CD4-positive, alpha-beta T cell treated with Interleukin-4 for 4 hours (primary cell): ENCODE measurements at places on chromosomes 2 and 18.

- no peak for DNase-seq
Observed at GRCh38 chr2:161085149-161085548, 75.1 kb upstream of the TANK start.

GRCh38 chr2:80737047-80737446 lies 432.5 kb upstream of the LRRTM1 start:
- DNase-seq, result no peak

- no peak for DNase-seq
Observed at GRCh38 chr2:56519806-56520205, 336.0 kb downstream of the CCDC85A start.

DNA sequence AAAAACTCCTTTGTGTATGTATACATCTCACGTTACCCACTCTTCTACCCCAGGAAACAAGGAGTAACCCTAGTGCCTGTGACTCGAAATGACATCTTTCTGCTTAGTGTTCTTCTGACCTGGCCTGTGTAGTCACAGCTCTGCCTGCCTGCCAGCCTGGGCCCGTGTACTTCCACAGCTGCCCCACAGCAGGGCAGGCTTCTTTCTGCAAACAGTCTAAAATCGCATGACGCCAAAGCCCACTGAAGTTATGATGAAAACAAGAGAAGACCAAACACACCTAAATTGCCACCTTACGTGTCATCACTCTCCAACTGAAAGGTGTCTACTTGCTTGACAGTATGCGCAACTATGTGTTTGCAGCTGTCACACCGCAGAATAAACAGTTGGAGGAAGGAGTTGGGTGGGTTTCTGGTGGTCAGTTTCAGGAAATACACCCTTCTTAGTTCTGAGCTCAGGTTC lies 1.5 kb downstream of the GAREM1 start:
- no peak for DNase-seq

DNA sequence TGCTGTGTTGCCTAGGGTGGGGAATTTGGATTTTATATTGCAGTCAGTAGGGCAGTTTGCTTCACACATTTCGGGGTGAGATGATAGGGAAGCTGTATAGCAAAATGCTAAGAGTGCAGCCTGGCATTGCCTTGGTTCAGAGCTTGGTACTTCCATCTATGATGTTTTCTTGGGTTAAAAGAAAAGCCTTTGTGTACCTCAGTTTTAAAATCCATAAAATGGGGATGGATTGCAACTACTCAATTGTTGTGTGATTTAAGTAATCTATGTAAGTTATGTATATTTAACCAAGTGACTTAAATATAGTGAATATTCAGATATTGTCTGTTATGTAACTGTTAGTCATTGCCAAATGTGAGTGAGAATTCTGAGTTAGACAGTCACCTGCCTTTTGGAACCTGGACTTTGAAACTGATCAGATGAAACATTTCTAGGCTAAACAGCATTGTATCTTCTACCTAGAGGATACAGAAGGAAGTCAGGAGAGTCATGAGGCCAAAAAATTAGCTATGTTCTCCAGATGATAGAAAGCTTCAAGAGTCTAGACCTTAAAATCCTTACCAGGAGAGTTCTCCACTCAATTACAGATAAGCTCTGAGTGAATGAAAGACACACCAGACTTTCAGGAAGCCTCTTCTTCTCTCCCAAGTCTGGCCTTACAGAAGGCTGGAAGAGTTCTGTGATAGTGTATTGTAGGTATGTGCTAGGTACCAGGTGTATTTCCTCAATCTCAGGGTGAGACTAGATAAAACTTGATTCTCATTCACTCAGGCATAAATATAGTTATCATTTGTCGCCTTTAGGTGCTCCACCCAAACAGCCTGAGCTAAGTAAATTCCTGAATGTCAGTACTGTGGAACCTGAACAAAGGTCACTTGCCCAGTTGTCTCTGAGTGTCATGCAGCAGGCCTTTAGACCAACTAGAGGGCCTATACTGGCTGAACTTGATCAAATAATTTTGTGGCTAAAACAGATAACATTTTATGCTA lies 7.5 kb downstream of the RIOK3 start:
- no peak for DNase-seq

GRCh38 chr2:171858397-171858958 lies 35.6 kb downstream of the SLC25A12 start:
- no peak for DNase-seq

DNA sequence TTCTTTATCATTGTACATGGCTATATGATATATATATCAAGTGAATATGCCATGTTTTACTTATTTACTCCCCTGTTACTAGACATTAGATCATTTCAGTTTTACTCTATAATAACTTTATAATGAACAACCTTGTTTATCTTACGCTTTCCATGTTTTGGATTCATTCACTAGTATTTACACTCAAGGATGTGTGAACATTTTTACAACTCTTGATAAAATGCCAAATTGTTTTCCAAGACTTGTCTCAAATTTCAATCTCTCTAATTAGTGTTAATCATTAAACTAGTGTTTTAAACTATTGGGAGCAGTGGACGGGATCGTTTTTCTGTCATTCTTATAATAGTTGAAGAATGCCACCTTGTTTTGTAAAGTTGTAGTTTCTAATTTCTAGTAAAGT lies 51.5 kb upstream of the B3GNT7 start:
- DNase-seq, result no peak

- no peak for DNase-seq
Observed at GRCh38 chr2:216217904-216218260, 108.7 kb downstream of the XRCC5 start.

DNA sequence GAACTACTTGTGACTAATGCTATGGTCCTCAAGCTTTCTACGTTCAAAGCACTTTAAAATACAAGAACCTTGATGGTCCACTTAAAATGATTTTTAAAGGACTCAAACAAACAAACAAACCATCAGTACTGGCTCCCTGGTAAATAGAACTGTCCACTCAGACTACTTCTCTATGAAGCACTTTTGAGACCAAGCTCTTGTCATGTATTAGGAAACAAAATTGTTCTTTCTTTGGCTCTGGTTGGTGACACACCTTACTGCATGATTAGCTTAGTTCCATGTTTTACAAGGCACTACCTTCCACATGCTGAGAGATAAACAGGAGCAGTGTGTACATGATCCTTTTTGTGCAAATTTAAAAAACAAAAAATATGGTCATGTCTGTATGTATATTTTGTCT lies 19.7 kb downstream of the DARS1 start:
- DNase-seq, result no peak

- DNase-seq, result no peak
Observed at GRCh38 chr2:178309541-178309940, 115.2 kb downstream of the OSBPL6 start.

- DNase-seq, result no peak
Observed at GRCh38 chr2:45823723-45824206, 172.3 kb downstream of the PRKCE start.

DNA sequence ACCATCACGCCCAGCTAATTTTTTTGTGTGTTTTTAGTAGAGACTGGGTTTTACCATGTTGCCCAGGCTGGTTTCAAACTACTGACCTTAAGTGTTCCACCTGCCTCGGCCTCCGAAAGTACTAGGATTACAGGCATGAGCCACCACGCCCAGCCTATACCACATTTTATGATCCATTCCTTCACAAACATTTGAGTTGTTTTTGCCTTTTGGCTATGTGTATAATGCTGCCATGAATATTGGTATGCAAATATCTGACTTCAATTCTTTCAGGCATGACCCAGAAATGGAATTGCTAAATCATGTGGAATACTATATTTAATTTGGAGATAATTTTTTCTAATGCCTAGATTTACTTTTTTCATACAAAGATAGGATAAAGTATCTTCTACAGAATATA lies 68.6 kb downstream of the TTC27 start:
- DNase-seq, result no peak

- no peak for DNase-seq
Observed at GRCh38 chr18:30679285-30679930, 363.1 kb downstream of the DSC3 start.

- no peak for DNase-seq
Observed at GRCh38 chr18:4653418-4653817, 198.3 kb upstream of the DLGAP1 start.

GRCh38 chr2:237262838-237263771 lies 150.9 kb downstream of the COL6A3 start:
- DNase-seq, result no peak

DNA sequence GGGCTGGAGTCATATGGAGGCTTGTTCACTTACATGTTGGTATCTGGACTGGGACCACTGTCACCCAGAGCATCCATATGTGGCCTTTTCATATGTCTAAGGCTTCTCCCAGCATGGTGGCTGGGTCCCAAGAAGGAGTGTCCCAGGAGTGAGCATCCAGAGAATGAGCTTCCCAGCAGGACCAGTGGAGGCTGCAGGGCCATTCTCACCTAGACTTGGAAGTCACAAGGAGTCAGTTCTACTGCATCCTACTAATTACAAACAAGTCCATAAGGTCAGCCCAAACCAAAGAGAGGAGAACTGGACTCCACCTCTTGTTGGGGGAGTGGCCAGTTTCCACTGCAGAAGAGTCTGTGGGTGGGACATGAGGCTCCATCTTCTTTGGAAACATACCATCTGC lies 5.1 kb upstream of the TEX51 start:
- no peak for DNase-seq

DNA sequence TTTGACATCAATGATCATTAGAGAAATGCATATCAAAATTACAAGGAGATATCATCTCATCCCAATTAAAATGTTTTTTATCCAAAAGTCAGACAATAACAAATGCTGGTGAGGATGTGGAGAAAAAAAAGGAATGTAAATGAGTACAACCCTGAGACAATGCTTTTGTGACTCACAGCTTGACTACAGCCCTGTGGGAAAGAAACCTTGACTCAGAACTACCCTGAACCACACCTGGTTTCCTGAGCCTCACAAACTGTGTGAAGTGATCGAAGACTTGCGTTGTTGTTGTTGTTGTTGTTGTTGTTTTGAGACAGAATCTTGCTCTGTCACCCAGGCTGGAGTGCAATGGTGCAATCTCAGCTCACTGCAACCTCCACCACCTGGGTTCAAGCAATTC lies 266.6 kb upstream of the MYT1L start:
- DNase-seq, result no peak

GRCh38 chr2:178550352-178550751 lies 70.1 kb downstream of the PLEKHA3 start:
- DNase-seq, result no peak

- no peak for DNase-seq
Observed at GRCh38 chr2:122172812-122173211, 417.4 kb downstream of the TSN start.

GRCh38 chr2:2579814-2580213 lies 248.7 kb upstream of the MYT1L start:
- no peak for DNase-seq

GRCh38 chr2:9286554-9287399 lies 80.2 kb downstream of the ASAP2 start:
- DNase-seq, result no peak

DNA sequence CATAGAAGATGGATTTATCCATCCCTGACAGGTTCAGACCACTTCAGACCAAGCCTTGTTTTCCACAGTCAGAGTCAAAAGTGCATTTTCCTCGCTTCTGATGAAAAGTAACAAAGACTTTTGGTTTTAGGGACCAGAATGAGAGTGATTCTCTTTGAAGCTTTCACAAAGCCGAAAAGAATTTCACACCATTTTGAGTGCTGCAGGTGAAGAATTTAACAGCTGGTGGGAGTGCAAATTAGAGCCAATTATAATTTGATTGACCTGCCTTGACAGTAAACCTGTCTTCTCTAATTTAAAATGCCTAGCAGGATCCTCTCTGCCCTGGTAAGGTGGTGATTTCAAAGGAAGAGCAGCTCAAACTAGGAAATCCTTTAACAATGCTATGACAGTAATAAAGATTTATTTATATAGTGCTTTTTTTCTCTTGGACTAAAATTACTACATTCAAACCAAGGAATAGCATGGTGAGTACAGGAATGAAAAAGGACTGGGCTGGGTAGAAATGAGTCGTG lies 241.6 kb downstream of the HRH4 start:
- DNase-seq, result no peak

- peak; percentile 31 for DNase-seq
Observed at GRCh38 chr2:112480530-112481049, 1.4 kb upstream of the TTL start.

- no peak for DNase-seq
Observed at GRCh38 chr2:69253112-69253511, 133.9 kb downstream of the GFPT1 start.

GRCh38 chr18:79548621-79548985 lies 131.0 kb upstream of the CTDP1 start:
- DNase-seq, result no peak

GRCh38 chr2:230829959-230830358 lies 34.8 kb upstream of the ITM2C start:
- no peak for DNase-seq

GRCh38 chr2:2846332-2847208 lies 515.5 kb upstream of the MYT1L start:
- no peak for DNase-seq

GRCh38 chr18:51196118-51196810 lies 1.2 kb downstream of the MEX3C start:
- peak; percentile 44 for DNase-seq

- no peak for DNase-seq
Observed at GRCh38 chr2:145207884-145208283, 688.0 kb upstream of the ZEB2 start.

- no peak for DNase-seq
Observed at GRCh38 chr2:172113617-172114016, 10.9 kb upstream of the DLX2 start.

GRCh38 chr2:25566694-25567093 lies 106.7 kb downstream of the DTNB start:
- no peak for DNase-seq

- DNase-seq, result no peak
Observed at GRCh38 chr2:12721566-12722446, 5.1 kb downstream of the TRIB2 start.

GRCh38 chr18:76656925-76657827 lies 162.1 kb upstream of the ZNF516 start:
- no peak for DNase-seq

DNA sequence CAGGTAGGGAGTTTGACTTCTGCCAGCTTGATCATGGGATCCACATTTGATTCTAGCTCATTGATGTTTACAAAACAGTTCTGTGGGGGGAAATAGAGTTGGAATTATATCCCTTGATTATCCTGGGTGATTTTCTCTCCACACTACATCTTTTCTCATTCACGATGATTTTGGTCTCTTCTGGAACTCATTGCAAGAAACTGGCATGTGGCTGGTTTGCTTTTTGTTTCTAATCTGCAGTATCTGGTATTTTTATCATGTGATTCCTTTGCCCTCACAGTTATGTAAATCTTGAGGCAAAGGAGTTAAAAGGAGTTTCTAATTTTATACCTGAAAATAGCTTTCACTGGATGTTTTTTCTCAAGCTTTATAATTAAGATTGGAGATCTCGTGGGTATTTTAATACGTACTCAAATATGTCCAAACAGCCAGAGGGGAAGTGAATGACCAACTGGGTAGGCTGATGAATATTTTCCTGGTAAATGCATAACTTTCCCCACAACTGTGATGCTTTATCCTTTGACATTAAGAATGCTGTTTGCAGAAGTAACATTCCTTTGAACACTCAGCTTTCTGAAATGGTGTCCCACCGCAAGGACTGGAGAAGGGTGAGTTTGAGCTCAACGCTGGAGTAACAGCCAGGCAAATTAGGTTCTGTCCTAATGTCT lies 502.9 kb upstream of the ZEB2 start:
- DNase-seq, result no peak

- DNase-seq, result no peak
Observed at GRCh38 chr18:59718464-59719157, 21.4 kb upstream of the CCBE1 start.

GRCh38 chr2:84643991-84644390 lies 127.7 kb downstream of the DNAH6 start:
- no peak for DNase-seq
